ENCODE measurements at places on chromosomes 12 and 14. TPM values are rescaled to one million over a fixed set of nuclear protein-coding genes. Genes with fewer than 3 reads are reported as not detected.
A peak's percentile ranks its signal among the peaks of the same experiment; 100 is the strongest.

- no peak for DNase-seq
These were observed 14.1 kb downstream of the CCDC63 start for GRCh38 chr12:110860833-110861296.

RND1 gene
- not detected for total RNA-seq

DNA sequence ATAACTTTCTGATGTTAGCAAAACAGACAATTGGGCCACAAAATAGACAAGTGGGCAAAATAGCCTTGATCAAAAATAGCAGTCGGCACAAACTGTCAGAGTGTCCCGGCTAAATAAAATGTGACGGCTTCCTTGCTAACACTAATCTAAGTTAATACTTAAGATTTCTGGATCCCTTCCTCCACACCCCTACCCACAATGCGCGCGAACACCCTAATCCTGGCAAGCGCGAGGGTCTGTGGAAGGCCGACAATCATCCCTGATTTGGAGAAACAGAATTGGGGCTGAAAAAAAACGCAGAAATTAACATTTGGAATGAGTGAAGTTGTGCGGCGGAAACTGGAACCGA, 489 bp downstream of the CEP290 start:
- no peaks in the 10 kb centered on the region for H3K27me3 ChIP-seq
- H3K4me1 ChIP-seq, result peaks cover 4% of the 10 kb centered on the region
- H3K4me3 ChIP-seq, result peak overlapping the region; percentile 60
- H3K36me3 ChIP-seq, result peaks cover 6% of the 10 kb centered on the region
- no peak for DNase-seq
- H3K27ac ChIP-seq, result peak overlapping the region; percentile 56

HRK gene
- total RNA-seq, result not detected

FSCB gene
- total RNA-seq, result not detected

DEGS2 gene
- not detected for total RNA-seq

LRP1-AS gene
- not detected for total RNA-seq

- H3K27me3 ChIP-seq, result no peaks in the 10 kb centered on the region
- H3K36me3 ChIP-seq, result no peaks in the 10 kb centered on the region
- no peak for DNase-seq
- no peaks in the 10 kb centered on the region for H3K4me1 ChIP-seq
- H3K27ac ChIP-seq, result no peak overlapping the region
These were observed 6.2 kb upstream of the DHRS2 start for GRCh38 chr14:23629832-23630396.

SSTR1 gene
- total RNA-seq, result not detected

KRT71 gene
- total RNA-seq, result not detected

- H3K27ac ChIP-seq, result no peak overlapping the region
- H3K36me3 ChIP-seq, result no peaks in the 10 kb centered on the region
- H3K27me3 ChIP-seq, result 0 out of 2 replicates have a peak, but pooled peaks cover 4% of the 10 kb centered on the region
- H3K4me1 ChIP-seq, result no peaks in the 10 kb centered on the region
- DNase-seq, result no peak
- no peak overlapping the region for H3K4me3 ChIP-seq
These were observed 27.4 kb downstream of the NELL2 start for GRCh38 chr12:44848703-44849085.

TSHR gene
- total RNA-seq, result not detected

DNA sequence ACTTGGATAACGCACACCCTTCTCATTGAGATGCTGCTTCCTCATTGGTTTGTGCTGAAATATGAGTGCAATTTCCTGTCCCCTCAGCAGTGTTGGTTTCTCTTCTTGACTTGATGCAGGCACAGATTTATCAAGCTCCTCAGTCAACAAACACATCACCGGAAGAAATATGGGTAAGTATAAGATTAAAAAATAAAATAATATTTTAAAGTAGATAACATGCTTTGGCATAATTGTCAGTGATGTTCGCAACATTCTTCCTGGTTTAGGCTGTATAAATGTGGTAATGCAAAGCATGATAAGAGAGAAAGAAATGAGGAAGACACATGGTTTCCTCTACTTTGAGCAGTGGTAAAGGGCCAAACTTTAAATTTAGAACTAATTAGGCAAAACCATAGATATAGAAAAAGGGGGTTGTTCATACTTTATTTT, at the start of gene GPR65:
Gene GPR65 (plus strand): TSS at position 86 of the 432 bp plus-strand sequence. CDS start 5,713 bp downstream, outside the sequence.
- H3K4me3 ChIP-seq, result no peak within 1 kb of the TSS
- no peak for DNase-seq
- H3K4me1 ChIP-seq, result peaks cover 3% of the 10 kb centered on the region
- no peaks in the 10 kb centered on the region for H3K36me3 ChIP-seq

- no peaks in the 10 kb centered on the region for H3K27me3 ChIP-seq
- no peak overlapping the region for H3K4me3 ChIP-seq
- no peak overlapping the region for H3K27ac ChIP-seq
- no peak for DNase-seq
These were observed 90.1 kb upstream of the DACT1 start for GRCh38 chr14:58547649-58548048.

- no peak overlapping the region for H3K27ac ChIP-seq
- no peaks in the 10 kb centered on the region for H3K27me3 ChIP-seq
- H3K36me3 ChIP-seq, result no peaks in the 10 kb centered on the region
- H3K4me1 ChIP-seq, result peaks cover 25% of the 10 kb centered on the region
These were observed 3.5 kb upstream of the KLRK1 start for GRCh38 chr12:10393291-10393690.

Data from SJSA1 (cell line).